ENCODE measurements at places on chromosomes 11 and 22.

- DNase-seq = no peak
These were observed 15.8 kb downstream of the CDKN1C start for GRCh38 chr11:2869561-2870427.

GRCh38 chr11:993632-994167 is 42.8 kb downstream of the MUC6 start:
- DNase-seq = no peak

DNA sequence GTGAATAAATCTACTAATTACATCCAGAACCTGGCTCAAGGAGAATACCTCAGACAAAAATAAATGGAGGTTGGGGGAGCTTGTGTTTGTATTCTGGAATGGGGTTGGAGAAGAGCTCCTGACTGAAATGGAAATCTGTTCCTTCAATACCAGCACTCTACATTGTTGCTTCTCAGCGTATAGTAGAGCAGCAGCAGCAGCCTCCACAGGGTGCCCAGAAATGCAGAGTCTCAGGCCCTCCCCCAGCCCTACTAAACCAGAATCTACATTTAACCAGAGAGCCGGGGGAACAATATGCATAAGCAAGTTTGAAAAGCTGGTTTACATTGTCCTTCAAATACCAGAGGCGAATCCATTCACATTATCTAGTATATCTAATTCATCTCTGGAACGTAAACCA is 474.8 kb downstream of the NTM start:
- DNase-seq = no peak

DNA sequence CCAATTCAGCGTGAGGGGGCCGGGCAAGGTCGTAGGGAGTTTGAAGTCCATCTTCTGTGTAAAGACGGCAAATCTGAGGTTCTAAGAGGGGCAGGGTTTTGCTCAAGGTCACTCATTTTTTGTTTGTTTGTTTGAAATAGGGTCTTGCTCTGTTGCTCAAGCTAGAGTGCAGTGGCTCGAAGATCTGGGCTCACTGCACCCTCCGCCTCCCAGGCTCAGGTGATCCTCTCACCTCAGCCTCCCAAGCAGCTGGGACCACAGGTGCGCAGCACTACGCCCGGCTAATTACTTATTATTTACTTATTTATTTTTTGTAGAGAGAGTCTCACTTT is 355 bp upstream of the AP1B1 start:
- DNase-seq = no peak

All from cardiac septum (tissue), 1 donor.